Activated B cell treated with CpG ODN at 0.5 μM for 24 hours (primary cell): ENCODE measurements at places on chromosomes 5 and 9. TPM values are rescaled to one million over a fixed set of nuclear protein-coding genes. Genes with fewer than 3 reads are reported as not detected.

Gene REEP2
- 0.42 TPM in 1 of 2 replicates, not detected in the other for total RNA-seq

Gene MARVELD2
- total RNA-seq: 1.2 and 1.6 TPM in 2 replicates

Gene FBP2
- not detected in 2 replicates for total RNA-seq

Gene RMND5B
- total RNA-seq: 42.4 and 57.2 TPM in 2 replicates

Gene TBC1D2
- total RNA-seq: 2.1 and 2.7 TPM in 2 replicates

DNA sequence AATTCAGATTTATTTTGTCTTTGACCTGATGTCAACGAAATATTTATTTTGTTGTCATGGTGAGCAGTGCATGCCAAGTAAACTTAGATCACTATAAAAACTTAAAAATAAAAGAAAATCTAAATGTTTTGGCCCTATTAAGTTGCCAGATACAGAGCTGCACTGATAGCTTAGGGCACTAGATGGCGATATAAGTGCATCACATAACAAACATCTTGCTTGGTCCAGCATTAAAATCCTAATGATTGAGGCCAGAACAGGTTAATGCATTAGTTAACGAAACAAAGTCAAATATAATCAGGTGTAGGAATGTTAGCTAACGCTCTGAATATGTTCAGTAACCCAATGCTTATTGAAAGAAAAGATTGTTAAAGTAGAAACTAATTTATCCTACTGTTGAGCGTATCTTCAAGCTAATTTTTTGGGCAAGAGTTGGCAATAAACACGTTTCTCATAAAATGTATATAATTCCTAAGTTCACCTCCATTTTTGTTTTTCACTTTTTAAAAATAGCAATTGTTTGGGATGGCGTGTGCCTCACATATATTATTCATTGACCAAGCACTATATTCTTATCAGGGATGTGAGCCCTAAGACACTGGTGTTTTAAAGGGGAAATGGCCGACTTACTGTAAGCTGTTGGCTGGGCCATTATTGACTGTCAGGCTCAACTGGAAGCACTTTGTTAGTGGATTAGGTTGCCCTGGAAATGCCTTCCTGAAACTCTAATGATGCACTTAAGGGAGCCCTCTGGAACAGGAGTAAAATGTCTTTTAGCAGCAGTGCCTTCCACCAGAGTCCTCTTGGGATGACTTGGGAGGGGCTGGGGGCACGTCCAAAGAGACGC, 33.3 kb downstream of the KCTD16 start:
- H3K27ac ChIP-seq: no peak overlapping the region
- H3K4me1 ChIP-seq: no peaks in the 10 kb centered on the region
- H3K36me3 ChIP-seq: no peaks in the 10 kb centered on the region
- peaks cover 51% of the 10 kb centered on the region for H3K27me3 ChIP-seq

GRCh38 chr9:110131499-110131898, 76.5 kb downstream of the C9orf152 start:
- H3K4me1 ChIP-seq: peaks cover 95% of the 10 kb centered on the region
- peaks cover 50% of the 10 kb centered on the region for H3K36me3 ChIP-seq
- H3K4me3 ChIP-seq: peak overlapping the region; percentile 35
- no peaks in the 10 kb centered on the region for H3K27me3 ChIP-seq

- peaks cover 35% of the 10 kb centered on the region for H3K27me3 ChIP-seq
- H3K4me1 ChIP-seq: peaks cover 5% of the 10 kb centered on the region
- no peak for DNase-seq
- H3K27ac ChIP-seq: no peak overlapping the region
Measured at GRCh38 chr9:114677418-114677817, 4.6 kb downstream of the TEX48 start.

- DNase-seq: no peak
- no peak overlapping the region for H3K4me3 ChIP-seq
- H3K4me1 ChIP-seq: no peaks in the 10 kb centered on the region
- no peak overlapping the region for H3K27ac ChIP-seq
- no peaks in the 10 kb centered on the region for H3K36me3 ChIP-seq
- H3K27me3 ChIP-seq: peaks cover 8% of the 10 kb centered on the region
Measured at GRCh38 chr9:109133533-109133932, 13.8 kb upstream of the TMEM245 start.

DNA sequence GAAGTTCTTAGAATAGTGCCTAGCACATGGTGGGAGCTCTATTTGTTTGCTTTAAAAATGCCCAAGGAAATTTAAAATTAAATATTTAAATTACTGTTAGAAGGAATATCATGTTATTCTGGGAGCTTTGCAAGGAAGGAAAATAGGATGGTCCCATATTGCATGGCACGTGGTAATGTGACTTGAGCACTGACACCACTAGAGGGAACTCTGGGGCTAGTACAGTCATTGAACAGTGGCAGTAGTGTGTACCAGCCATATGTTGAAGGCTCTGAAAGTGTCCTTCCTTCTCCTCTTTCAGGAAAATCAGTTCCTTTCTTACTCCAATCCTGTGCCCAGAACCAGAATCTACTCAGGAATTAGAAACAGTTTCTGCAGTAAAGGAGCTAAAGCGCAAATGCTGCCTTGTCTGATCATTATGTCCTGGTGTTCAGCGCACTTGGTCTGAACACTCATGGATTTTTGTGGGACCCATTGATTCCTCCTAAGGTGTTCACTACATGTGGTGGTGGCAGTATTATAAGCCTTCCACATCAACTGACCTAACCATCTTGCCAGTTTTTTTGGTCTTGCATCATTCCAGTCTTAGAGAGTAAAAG, 54.1 kb downstream of the GDA start:
- no peaks in the 10 kb centered on the region for H3K27me3 ChIP-seq
- no peak for DNase-seq
- no peaks in the 10 kb centered on the region for H3K36me3 ChIP-seq
- no peak overlapping the region for H3K4me3 ChIP-seq

DNA sequence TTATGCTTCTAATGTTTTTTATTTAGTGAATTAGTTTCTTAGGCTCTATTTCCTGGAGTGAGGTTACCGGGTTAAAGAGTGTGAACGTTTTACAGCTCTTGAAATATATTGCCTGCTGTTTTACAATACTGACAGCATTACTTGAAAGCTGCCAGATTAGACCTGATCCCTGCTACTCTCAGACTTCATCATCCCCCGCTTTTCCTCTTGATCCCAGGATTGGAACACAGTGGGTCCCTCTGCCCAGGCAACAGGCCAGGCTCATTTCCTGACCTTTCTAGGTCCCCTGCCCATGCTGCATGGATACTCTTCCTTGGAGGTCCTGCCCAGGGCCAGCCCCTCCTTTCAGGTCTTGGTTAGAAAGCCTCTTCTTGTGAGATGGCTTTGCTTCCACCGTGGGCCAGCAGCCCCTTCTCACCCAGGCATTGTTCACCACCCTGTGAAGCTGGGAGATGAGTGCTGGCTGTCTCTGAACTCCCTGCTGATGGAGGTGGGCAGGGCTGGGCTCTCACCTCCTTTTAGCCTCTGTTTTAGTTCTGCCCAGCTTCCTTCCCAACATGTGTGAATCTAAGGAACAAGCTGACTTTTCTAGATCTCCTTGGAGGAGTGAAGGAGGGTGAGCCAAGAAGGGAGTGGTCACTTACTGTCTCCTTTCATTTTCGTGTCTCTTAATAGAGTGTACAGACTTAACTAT, 15.5 kb upstream of the FAM120AOS start:
- H3K4me3 ChIP-seq: no peak overlapping the region
- peaks cover 24% of the 10 kb centered on the region for H3K36me3 ChIP-seq
- DNase-seq: no peak
- peaks cover 65% of the 10 kb centered on the region for H3K4me1 ChIP-seq

DNA sequence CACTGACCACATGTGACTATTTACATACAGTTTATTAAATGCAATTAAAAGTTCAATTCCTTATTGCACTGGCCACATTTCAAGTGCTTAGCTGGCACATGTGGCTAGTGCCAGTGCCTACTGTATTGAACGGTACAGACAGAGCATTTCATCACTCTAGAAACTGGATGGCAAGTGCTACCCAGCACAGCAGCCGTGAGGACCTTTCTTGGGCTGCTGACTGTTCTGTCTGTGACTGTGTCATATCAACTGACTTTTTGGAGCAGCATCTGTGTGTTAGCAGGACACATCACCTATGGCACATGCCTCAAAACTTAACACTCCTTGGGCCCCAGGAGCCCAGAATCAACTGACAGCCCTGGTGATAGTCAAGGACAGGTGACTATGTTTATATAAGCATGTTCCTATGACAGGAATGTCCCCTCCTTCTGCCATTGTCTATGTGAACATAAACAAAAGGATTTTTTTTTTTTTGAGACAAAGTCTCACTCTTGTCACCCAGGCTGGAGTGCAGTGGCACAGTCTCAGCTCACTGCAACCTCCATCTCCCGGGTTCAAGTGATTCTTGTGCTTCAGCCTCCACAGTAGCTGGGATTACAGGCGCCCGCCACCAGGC, 8.9 kb downstream of the IRF1 start:
- H3K27me3 ChIP-seq: no peaks in the 10 kb centered on the region
- no peak overlapping the region for H3K4me3 ChIP-seq
- peaks cover 55% of the 10 kb centered on the region for H3K36me3 ChIP-seq
- peaks cover 78% of the 10 kb centered on the region for H3K4me1 ChIP-seq
- no peak for DNase-seq
- peak overlapping the region; percentile 59 for H3K27ac ChIP-seq

DNA sequence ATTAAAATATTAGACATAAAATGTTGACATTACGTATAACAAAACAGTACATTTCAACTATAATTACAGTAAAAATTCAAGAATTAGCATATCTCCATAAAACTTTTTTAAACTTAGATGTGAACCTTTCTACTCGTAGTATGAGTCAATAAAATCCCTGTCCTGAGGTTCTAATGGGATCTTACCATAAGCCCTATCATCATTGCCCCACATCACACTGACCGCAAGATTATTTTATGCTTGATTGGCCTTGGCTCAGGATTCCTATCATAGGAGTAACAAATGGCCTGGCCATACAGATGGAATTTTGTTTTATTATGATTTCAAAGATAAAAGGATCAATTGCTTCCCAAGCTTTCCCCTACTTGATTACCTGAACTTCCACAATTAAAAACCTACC, 238.3 kb downstream of the MEF2C start:
- H3K4me3 ChIP-seq: no peak overlapping the region
- H3K27ac ChIP-seq: no peak overlapping the region
- H3K4me1 ChIP-seq: no peaks in the 10 kb centered on the region
- H3K27me3 ChIP-seq: peaks cover 12% of the 10 kb centered on the region
- H3K36me3 ChIP-seq: no peaks in the 10 kb centered on the region
- DNase-seq: no peak
